ENCODE measurements at places on chromosomes 4 and X. TPM values are rescaled to one million over a fixed set of nuclear protein-coding genes. Genes with fewer than 3 reads are reported as not detected.

STS gene
- total RNA-seq, result 3.0 TPM

AIFM1 gene
- 77.5 TPM for total RNA-seq

AMBN gene
- total RNA-seq, result 0.13 TPM

SLC7A11 gene
- total RNA-seq, result 53.5 TPM

OPRPN gene
- not detected for total RNA-seq

RNF212 gene
- not detected for total RNA-seq

VCX3A gene
- 0.21 TPM for total RNA-seq

AFF2 gene
- total RNA-seq, result 0.05 TPM

GAGE1 gene
- total RNA-seq, result 67.5 TPM

CT55 gene
- 7.1 TPM for total RNA-seq

ADRA2C gene
- 15.7 TPM for total RNA-seq

HPGDS gene
- total RNA-seq, result not detected

SMR3B gene
- not detected for total RNA-seq
